ENCODE measurements at places on chromosomes 6 and 20.

- DNase-seq = no peak
These were observed 43.0 kb upstream of the HIVEP1 start for GRCh38 chr6:11969092-11969491.

- no peak for DNase-seq
These were observed 41.8 kb upstream of the APCDD1L start for GRCh38 chr20:58556961-58557360.

DNA sequence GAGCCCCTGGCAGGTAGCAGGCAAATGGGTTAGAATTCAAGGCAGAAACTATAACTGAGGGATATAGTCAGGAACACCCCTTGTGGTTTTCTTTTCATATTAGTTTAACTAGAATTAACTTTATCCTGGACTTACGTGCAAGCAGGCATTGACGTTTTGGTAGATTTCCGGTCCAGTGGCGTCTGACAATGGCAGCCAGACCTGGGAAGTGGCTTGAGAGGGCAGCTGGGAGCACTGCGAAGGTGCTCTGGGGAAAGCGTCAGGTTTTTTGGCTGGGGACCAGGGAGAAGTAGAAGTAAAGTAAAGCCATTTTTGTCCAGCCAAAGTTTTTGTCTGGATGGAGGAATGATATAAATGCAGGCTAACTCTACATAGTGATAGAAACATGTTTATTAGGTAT, 8.4 kb upstream of the ACSS1 start:
- DNase-seq = no peak

- no peak for DNase-seq
These were observed 61.9 kb upstream of the ELOVL5 start for GRCh38 chr6:53410508-53411258.

DNA sequence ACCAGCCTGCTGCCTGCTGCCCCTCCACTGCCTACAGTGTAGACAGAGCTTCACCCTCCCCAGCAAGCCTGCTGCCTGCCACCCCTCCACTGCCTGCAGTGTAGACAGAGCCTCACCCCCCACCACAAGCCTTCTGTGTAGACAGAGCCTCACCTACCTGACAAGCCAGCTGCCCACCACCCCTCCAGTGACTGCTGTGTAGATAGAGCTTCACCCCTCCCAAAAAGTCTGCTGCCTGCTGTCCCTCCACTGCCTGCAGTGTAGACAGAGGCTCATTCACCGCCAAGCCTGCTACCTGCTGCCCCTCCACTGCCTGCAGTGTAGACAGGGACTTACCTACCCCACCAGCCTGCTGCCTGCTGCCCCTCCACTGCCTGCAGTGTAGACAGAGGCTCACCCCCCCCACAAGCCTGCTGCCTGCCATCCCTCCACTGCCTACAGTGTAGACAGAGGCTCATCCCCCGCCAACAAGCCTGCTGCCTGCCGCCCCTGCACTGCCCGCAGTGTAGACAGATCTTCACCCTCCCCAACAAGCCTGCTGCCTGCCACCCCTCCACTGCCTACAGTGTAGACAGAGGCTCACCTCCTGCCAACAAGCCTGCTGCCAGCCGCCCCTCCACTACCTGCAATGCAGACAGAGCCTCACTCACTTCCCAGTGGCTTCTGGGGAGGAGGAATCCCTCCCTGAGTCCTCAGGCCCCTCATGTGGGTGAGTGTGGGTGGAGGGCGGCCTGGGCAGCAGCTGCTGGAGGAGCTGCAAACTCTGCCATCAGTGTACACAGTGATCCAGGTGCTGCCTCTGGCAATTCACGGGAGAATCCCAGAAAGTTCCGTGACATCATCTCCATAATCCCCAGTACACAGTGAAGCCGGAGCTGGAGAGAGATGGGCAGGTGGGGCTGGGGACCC, 140.9 kb downstream of the DLL1 start:
- DNase-seq = no peak

DNA sequence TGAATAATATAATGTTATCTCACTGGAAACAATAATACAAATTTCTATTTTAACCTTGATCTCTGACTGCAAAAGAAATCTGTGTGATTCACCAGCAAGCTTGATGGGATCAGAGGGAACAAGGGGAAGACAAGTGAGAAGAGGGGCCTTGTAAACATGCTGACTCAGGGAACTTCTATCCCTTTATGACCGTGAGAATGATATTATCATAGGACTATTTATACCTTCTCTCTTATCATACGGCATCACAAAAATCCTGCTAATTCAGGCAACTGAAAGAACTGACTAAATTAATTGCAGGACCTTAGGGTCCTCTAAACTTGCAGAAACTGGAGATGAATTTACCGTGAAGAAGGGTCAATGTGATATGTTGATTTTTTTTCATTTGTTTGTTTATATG, 173.3 kb downstream of the PTPRK start:
- no peak for DNase-seq

- DNase-seq = no peak
These were observed 453.0 kb upstream of the SULF2 start for GRCh38 chr20:48238326-48238725.

GRCh38 chr6:112991912-112992311, 644.8 kb downstream of the RFPL4B start:
- DNase-seq = no peak

GRCh38 chr20:15143478-15143877, 806.1 kb upstream of the FLRT3 start:
- DNase-seq = no peak

- no peak for DNase-seq
These were observed 19.1 kb downstream of the SYNJ2 start for GRCh38 chr6:158000530-158001307.

All from anterior cingulate cortex (tissue), 58 donors.